ENCODE measurements at places on chromosomes 12 and 14.

DNA sequence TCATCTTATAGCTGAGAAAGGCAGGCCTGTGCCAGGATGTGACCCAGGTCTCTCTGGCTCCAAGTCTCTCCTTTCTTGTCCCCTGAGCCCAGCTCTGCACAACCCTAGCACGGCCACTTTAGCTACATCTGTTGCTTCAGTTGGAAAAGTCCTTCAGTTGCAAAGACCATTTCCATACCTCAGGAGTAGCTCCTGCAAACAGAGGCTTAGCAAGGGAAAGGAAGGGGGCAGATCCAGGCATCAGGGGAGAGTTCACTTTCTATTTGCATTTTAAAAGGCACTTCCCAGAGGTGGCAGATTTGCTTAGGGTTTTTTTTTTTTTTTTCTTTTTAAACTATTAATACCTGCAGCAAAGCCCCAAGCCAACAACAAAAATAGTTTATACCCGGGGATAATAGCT lies 3.0 kb upstream of the PITPNM2 start:
- DNase-seq = no peak

GRCh38 chr14:50085570-50086320 lies 30.6 kb downstream of the VCPKMT start:
- no peak for DNase-seq

DNA sequence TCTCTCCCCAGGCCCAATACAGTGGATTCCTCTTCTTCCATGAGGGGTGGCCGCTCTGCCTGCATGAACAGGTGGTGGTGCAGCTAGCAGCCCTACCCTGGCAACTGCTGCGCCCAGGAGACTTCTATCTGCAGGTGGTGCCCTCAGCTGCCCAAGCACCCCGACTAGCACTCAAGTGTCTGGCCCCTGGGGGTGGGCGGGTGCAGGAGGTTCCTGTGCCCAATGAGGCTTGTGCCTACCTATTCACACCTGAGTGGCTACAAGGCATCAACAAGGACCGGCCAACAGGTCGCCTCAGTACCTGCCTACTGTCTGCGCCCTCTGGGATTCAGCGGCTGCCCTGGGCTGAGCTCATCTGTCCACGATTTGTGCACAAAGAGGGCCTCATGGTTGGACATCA lies 3.8 kb downstream of the ARHGEF40 start:
- DNase-seq = no peak

- DNase-seq = no peak
These were observed 59.2 kb downstream of the ERC1 start for GRCh38 chr12:1050059-1050707.

GRCh38 chr14:105267820-105268548 lies 19.7 kb downstream of the BTBD6 start:
- DNase-seq = no peak

DNA sequence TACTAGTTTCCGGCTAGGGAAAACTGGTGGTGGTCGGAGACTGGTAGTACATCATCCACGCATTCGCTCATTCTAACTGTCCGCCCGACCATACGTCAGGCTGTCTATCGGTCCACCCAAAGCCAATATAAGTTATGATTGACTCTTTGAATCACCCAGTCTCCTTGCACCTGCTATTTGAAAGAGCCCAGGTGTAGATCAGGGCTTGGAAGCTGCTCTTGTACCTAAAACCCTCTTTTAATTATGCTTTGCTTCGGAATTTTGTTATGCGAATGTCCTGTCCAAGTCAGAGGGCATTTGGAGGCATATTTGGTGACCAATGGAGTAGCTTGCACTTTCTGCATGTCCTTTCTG lies 5.7 kb upstream of the NKX2-1 start:
- DNase-seq = no peak

GRCh38 chr12:114888448-114888847 lies 204.5 kb upstream of the TBX3 start:
- no peak for DNase-seq

- DNase-seq = no peak
These were observed 7.1 kb upstream of the TBX5 start for GRCh38 chr12:114412825-114413749.

DNA sequence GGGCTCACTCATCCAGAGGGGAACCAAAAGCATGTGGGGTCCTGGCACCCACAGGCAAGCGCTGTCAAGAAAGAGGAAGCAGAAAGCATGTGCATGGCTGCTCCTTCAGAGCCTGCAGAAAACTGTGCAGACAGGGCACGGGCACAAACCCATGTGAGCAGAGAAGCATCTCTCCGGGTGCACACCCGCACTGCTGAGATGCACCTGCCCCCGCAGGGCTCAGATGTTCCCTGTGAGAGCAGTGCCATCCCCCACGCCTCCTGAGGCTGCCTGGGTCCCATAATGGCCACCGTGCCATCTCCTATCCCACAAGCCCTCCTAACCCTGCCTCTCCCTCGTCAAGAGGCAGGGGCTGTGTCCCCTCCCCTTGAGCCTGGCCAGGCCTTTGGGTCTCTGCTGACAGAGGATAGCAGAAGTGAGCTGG lies 32.3 kb upstream of the INF2 start:
- DNase-seq = no peak

- DNase-seq = no peak
These were observed 66.9 kb downstream of the ANKS1B start for GRCh38 chr12:99917711-99918402.

DNA sequence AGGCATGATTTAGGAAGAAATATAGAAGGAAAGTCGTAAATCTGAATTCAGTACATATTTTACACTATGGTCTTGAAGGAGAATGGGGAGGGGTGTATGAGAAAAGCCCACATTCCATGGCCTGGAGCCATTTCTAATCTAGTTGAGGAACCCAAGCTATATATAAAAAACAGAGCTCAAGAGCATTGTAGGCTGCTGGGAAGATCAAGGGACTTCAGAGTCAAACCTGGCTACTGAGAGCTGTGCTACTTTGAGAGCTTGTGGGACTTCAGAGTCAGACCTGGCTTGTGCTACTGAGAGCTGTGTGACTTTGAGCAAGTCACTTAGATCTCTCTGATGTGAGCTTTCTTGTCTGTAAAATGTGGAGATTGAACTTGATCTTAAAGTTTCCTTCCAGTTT lies 58.7 kb downstream of the TBK1 start:
- DNase-seq = no peak

DNA sequence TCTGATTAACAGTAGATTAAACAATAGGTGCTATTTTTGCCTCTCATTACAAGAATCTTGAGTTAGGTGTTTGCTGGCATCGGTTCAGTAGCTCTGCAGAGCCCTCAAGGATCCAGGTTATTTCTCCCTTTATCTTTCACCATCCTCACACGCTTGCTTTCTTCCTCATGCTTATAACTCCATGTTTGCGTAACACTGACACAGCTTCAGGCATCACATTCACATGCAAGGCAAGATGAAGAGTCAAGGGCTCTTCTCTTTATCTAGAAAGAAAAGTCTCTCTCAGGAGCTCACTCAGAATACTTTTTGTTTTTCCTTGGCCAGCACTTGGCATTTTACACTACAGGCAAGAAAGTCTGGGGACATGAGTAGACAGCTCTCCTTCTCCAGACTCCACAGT lies 24.2 kb upstream of the PTHLH start:
- no peak for DNase-seq
